ENCODE measurements at places on chromosomes 12 and 14.

GRCh38 chr12:57734591-57734990 is 4.0 kb downstream of the AGAP2 start:
- DNase-seq, result no peak

DNA sequence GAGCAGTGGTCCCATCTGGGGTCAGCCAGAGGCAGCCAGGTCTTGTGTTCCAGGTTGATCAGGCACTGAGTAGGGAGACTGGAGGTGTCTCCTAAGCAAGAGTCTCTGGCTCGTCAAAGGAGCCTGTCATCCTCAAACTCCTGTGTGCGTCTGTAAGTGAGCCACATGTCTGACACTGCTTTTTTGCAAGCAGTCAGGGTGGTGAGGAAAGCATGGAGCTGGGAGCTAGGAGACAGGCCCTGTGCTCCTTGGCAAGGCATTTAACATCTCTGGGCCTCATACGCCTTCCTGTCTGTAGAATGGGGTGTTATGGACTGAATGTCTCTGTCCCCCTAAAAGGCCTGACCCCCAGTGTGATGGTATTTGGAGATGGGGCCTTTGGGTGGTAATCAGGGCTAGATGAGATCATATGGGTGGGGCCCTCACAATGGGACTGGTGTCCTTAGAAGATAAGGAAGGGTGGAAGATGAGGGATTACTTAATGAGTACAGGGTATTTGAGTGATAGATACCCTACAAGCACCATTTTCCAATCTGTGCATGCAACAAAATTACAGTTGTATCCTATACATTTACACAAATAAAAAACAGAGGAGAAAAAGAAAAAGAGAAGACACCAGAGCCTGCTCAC is 53.0 kb downstream of the ARL6IP4 start:
- DNase-seq, result no peak

GRCh38 chr12:49916129-49916919 is 12.6 kb upstream of the FAIM2 start:
- no peak for DNase-seq

DNA sequence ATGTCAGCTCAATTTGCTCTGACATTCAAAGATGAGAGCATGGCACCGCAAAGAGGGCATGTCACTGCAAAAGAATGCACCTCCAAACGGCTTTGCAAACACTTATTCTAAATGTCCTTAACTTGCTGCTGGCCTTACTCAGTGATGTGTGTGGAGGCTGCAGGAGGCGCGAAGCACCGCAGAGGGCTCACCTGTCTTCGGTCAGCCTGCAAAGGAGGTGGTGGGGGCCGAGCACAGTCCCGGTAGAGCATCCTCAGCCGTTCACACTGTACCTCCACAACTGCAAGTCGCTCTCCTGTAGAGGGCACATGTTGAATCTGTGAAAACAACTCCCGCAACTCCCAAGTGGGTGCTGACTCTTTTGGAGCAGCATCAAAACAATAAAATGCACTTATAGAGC is 93.8 kb downstream of the TRAFD1 start:
- DNase-seq, result no peak

DNA sequence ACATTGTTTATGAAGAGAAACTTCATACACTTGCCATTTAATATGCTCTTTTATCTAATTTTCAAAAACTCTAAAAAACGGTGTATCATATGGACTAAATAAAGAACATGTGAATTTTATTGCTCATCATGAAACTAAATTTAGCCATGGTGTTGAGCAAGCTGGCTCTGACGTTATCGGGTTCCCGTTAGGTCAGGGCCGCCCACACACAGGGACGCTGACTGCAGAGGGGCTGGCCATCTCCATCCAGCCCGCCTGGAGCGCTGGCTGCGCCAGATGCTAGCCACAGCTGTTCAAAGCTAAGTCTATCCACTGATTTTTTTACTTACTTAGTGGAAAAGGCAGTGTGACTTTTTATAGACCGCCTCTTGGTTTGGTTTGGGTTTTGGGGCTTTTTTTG is 36.5 kb upstream of the DYNC1H1 start:
- DNase-seq, result peak; percentile 81

DNA sequence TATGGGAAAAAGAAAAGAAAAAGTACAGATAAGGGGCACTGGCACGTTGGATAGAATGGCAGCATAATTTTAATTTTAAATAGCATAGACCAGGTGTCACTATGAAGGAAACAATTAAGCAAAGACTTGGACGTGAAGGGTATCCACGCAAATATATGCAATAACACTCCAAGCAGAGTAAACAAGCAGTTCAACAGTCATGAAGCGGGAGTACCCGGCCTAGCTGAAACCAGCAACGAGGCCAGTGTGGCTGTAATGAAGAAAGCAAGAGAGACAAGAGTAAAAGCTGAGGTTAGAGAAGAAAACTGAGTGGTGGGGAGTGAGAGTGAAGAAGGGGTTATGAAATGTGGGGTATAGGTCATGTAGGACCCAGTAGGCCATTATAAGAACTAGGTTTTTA is 85.4 kb downstream of the BCL2L14 start:
- no peak for DNase-seq

DNA sequence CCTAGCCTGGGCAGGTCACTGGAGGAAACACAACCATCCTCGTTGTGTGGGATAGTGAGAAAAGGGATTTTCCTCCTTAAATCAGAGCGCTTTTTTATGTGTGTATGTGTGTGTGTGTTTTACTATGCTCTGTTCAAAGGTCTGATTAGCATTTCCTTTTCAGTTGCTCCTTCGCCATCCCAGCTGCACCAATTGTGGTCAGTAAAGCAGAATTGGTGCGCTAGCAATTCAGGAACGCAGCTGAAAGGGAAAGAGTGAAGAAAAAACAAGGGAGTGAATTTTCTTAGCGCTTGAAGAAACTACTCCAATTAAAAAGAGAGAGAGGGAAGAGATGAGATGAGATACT is 173.3 kb upstream of the PARP11 start:
- no peak for DNase-seq

DNA sequence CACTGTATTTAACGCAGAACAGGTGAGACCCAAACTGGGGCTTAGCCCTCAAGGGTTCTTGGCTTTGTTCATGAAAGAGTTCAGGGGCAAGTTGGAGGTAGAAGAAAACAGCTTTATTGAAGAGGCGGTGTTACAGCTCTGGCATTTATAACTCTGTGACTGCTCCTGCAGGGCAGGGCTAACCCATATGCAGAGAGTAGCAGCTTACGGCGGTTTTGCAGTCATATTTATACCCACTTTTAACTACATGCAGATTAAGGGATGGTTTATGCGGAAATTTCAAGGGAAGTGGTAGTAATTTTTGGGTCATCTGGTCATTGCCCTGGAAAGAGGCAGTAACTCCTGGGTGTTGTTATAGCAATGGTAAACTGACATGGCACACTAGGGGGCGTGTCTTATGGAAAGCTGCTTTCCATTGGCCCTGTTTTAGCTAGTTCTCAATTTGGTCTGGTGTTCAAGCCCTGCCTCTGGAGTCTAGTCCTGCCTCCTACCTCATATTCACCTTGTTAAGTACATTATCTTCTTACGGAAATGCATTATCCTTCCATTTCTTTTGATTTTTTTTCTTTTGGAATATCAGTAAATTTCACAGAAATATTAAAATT is 1.8 kb upstream of the IAPP start:
- DNase-seq, result no peak

DNA sequence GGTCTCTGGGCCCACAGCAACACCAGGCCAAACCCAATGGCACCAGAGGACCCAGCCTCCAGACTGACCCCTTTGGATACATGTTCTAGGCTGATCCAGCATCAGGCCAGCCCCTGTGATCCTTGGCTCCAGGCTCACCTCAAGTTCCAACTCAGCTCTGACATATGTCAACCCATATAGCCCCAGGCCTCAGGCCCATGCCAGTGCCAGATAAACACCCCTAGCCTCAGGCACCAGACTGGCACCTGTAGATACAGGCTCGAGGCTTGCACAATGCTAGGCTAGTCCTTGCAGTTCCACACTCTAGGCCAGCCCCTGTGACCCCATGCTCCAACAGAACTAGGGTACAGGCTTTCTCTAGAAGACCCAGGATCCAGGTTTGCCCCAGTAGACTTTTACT is 287.5 kb downstream of the KCNC2 start:
- DNase-seq, result no peak

- DNase-seq, result no peak
Measured at GRCh38 chr12:102182635-102183034, 15.0 kb downstream of the PMCH start.

DNA sequence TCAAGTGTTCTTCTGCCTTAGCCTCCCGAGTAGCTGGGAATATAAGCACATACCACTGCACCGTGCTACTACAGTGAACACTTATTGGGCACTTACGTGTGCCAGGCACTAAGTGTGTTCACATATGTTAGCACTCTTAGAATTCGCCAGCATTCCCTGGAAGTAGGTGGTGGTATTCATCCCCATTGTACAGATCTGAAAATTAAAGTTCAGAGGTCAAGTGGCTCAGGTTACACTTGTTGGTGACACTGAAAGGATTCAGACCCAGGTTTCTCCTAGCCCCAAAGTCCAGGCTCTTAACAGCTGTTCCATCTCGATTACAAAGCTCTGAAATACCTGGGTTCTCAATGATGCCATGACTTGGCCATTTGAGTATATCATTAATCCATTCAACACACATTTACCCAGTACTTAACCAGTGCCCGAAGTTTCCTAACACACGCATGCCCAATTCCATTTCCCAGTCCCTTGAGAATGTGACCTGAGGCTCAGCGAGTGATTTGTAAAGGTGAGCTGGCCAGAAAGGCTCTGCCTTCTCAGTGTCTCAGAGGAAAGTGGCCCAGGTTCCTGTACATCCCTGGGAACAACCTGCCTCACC is 4.8 kb downstream of the MVK start:
- DNase-seq, result no peak

GRCh38 chr14:102389246-102389645 is 26.5 kb downstream of the TECPR2 start:
- no peak for DNase-seq

GRCh38 chr14:95250140-95250769 is 69.5 kb downstream of the CLMN start:
- DNase-seq, result no peak

DNA sequence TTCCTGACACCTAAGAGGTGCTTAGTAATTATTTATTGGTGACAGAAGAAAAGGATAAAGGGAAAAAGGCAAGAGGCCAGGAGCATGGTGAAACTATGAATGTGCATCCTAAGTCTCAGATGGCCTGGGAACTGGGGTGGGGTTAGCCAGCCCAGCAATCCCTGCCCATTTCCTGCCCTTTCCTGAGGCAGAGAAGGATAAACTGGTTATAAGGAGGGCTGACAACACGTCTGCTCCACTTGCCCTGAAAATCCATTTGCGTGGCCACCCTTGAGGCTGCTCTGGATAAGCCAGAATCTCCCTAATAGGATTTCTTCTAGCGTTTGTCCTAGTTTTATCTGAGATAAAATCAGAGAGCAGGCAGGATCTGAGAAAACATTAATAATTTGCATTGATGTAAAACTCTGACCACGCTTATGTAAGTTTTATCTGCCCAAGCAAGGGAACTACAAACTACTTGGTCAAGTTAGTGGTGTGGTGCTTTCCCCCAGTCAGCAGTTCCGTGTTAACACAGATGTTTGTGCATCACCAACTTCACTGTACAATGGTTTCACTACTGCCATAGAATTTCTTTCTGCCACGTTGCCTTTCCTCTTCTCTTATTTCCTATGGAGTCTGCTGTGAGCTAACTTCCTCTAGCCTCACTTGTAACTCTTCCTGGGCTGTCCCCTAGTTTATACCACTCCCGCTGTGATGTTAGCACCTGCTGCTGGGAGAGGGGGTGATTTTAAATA is 392.7 kb downstream of the RPS29 start:
- no peak for DNase-seq

- no peak for DNase-seq
Measured at GRCh38 chr14:75254901-75255584, 23.6 kb upstream of the FOS start.

GRCh38 chr14:26849514-26849913 is 251.7 kb upstream of the NOVA1 start:
- DNase-seq, result no peak

GRCh38 chr12:112944024-112944690 is 5.9 kb downstream of the OAS3 start:
- DNase-seq, result no peak

DNA sequence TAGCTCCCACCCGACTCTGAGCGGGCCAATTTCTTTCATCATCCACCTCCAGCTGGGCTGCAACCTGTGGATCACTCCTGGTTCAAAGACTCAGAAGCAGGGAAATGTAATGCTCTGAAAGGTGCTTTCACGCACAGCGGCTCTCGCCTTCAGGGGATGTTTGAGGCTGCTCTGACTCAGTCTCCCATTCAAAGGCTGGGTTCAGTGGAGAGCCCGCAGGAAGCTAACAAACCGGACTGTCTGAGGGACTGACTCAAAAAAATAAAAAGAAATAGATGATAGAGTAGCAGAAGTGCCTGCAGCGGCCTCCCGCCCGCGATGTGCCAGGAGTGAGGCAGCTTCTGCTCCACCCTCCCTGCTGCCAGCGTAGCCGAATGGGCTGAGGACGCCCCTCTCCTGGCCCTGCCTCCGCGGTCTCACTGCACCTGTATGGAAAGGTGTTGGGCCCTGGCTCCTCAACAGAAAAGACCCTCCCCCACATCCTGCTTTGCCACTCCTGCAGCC is 98.0 kb downstream of the GCH1 start:
- no peak for DNase-seq

- no peak for DNase-seq
Measured at GRCh38 chr12:57254506-57255280, 3.7 kb upstream of the STAC3 start.

GRCh38 chr14:92581966-92582566 is 68.5 kb downstream of the RIN3 start:
- DNase-seq, result no peak

GRCh38 chr12:49340095-49340870 is 3.3 kb upstream of the C1QL4 start:
- no peak for DNase-seq

DNA sequence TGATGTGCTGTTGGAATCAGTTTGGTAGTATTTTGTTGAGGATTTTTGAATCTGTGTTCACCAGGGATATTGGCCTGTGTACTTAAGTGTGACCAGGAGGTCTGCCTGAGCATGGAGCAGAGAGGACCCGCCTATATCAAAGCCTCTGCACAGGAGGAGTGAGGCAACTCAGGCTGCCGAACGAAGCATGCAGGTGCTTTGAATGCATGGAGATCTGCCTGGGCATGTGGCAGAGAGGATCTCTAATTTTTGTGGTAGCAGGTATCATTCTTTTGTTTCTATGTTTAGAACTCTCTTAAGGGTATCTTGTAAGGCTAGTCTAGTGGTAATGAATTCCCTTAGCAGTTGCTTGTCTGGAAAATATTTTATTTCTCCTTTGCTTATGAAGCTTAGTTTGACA is 26.9 kb downstream of the RAB3IP start:
- DNase-seq, result no peak
